Stimulated activated CD8-positive, alpha-beta memory T cell treated with anti-CD3 and anti-CD28 coated beads, Interleukin-7, amount 100 ng/mL, for 1 hour (primary cell): ENCODE measurements at places on chromosomes 11 and 22.

- no peak for DNase-seq
Observed at GRCh38 chr22:17475318-17476230, 87.7 kb upstream of the SLC25A18 start.

DNA sequence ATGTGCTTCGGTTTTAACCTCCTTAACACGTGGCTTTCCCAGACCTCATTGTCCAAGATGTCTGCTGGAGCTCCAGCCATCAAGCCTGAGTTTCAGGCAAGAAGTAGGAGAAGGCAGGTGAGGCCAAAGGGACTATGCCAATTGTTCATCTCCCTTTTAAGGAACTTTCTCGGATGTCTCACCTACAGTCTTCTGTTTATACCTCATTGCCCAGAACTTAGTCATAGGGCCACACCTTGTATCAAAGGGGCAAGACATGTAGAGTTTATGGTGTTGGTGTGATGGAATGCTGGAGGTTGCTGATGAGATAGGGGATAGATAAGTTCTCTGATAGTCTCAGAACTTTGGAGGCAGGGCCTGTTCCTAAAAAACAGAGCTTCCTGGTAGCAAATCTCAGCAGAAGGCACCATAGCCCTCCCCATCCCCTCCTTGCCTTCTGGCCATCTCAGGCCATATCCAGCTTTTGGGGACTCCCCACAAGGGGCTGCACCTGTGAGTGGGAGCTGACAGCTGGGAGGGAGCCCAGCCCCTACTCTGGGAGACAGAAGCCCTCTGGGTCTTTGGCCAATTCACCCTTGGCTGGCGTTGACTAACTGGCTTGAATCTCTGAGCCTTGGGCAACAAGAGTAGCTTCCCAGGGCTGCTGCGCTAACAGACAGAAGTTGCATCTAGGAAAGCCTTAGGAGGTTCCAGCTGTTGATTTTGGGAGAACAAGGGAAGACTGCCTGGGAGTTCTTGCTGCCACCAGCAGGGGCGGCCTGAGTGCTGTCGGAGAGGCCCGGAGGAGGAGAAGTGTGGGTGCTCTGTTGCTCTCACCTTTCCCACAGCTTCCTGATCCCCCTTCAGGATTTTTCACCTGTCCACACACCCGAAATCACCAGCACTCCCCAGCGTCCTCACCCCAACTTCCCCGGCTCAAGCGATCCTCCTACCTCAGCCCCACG, 149.8 kb upstream of the THY1 start:
- no peak for DNase-seq

GRCh38 chr11:58055806-58056401, 25.2 kb downstream of the OR6Q1 start:
- no peak for DNase-seq

DNA sequence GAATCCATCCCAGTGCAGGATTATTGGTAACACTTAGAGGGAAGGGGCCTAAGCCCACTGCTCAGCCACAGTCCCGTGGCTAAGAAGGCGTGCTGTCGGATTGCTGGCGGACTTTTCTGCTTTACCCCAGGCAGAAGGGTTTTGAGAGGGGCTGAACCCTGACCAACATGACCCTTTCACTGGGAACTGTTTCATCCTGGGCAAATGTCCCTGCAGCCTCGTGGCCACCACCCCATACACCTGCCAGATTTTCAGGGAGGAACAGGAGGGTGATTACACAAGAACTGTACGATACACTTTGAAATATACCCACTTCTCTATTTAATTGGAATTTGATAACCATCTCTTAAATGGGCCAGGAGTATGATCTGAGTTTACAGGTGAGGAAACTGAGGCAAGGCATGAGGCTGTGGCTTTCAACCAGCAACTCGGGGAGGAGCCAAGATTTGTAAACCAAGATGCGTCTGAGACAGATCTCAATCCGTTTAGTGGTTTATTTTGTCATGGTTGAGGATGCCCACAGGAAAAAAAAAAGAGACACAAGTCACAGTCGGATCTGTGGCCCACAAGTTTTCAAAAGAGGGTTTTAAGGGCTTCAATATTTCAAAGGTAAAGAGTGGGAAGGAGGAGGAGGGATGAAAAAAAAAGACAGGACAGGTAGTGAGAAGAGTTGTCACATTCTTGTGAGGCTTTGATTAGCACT, 6.1 kb upstream of the APOL3 start:
- DNase-seq: no peak

DNA sequence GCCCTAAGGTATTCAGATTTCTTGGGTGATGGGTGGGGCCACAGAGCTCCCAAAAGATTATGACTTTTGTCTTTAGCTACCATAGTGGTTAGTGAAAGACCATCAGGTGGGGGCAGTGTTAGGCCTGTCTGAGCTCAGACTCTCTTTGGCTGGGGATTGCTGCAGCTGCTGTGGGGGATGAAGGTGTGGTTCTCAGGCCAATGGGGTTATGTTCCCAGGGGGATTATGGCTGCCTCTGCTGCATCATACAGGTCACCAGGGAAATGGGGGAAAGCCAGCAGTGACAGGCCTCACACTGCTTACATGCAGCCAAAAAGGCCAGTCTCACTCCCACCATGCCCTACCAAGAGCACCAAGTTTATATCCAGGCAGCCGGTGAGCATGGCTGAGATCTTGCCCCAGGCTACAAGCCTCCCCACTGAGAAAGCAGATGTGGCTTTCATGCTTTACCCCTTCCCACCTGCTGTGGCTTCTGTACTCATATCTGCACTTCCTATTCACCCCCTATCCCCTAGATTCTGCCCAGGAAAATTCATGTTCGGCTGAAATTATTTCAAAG, 24.8 kb downstream of the CNTF start:
- no peak for DNase-seq

DNA sequence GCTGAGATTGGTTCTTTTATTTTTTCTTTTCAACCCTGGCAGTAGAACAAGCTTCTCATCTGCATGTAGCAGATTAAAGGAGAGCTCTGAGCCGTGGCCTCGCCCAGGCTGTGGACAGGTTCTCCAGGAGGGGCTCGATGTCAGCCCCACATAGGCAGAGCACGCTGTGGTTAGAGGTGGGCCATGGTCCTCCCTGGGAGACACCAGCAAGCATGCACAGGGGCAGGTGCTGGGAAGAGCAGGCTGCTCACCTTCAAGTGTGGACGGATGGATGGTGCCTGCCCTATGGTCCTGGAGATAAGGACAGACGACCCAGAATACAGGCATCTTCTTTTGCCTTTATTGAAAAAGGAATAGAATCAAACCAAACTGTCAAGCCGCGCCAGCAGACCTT, 634.8 kb downstream of the BRD1 start:
- no peak for DNase-seq

GRCh38 chr11:129790106-129790505, 25.5 kb upstream of the TMEM45B start:
- no peak for DNase-seq

- DNase-seq: no peak
Observed at GRCh38 chr22:30607300-30607930, 441 bp downstream of the TCN2 start.

DNA sequence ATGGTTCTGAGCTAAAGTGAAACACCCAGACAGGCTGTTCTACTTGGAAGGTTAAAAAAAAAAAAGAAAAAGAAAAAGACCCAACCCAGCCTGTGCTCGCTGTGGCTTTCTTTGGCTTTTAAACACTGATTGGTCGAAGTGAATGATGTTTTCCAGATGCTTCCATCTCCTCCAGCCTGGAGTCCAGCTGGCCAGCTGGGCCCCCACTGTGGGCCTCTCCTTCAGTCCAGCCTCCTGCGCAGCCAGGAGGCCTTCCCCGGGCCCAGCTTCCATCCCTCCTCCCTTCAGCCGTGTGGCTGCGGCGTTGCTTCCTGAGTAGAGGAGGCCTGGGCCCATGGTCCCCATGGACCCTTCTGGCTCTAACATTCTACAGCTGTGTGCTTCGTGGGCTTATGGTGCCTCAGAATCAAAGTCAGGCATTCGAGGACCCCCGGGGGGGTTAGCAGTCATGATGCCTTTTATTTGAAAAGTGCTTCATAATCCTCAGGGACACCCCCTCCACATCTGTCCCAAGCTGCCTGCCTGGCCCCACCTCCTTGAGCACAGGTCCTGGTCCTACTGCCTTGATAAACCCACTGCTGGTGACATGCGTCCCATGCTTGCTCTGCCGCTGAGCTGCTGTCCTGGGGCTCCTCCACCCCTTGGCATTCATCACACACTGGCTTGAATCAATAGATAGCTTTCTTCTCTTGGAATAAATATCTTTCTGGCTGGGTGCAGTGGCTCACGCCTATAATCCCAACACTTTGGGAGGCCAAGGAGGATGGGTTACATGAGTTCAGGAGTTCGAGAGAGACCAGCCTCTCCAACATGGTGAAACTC, 42.2 kb upstream of the FBLN1 start:
- no peak for DNase-seq

- no peak for DNase-seq
Observed at GRCh38 chr11:31973172-31973571, 117.7 kb upstream of the RCN1 start.

GRCh38 chr11:119741369-119742262, 12.6 kb upstream of the NECTIN1 start:
- DNase-seq: peak; percentile 33

- DNase-seq: no peak
Observed at GRCh38 chr11:61999141-61999975, 31.9 kb upstream of the FTH1 start.

- DNase-seq: no peak
Observed at GRCh38 chr11:24422376-24422775, 74.5 kb upstream of the LUZP2 start.
